ENCODE measurements at places on chromosomes 12 and 14.
A peak's percentile ranks its signal among the peaks of the same experiment; 100 is the strongest.

- DNase-seq: peak; percentile 40
Observed at GRCh38 chr14:100073576-100074430, 8.6 kb downstream of the EVL start.

GRCh38 chr12:92721130-92721529 is 18.3 kb downstream of the PLEKHG7 start:
- no peak for DNase-seq

- DNase-seq: peak; percentile 59
Observed at GRCh38 chr12:3935078-3935477, 61.9 kb upstream of the PARP11 start.

DNA sequence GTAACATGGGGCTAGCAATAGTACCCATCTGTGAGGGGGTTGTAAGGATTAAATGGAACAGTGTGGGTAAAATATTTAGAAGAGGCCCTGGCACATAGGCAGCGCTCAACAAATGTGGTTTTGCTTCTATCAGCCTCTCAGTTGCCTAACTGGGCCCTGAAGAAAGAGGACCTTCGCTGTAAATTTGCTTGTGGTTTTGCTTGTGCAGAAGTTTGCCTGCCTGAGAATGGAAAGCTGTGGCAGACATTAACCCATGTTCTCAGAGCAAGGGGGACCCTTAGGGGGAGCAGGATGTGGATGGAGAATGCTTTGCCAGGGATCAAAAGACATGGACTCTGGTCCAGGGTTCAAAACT is 160.1 kb downstream of the BRMS1L start:
- no peak for DNase-seq

DNA sequence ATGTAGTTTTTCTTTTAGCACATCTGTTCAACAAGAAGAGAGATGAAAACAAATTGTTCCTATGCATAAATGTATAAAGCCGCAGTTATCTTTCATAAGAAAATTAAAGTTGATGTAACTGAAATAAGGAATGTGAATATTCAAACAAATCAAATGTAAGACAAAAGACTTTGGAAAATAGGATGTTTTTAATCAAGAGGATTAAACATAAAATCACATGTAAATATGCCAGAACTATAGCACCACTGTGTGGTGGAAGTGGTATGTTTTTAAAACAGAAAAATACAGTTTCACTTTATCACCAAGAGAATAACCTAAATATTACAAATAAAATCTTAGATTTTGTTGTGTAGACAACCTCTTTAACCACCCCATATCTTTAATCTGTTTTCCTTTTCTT is 40.4 kb downstream of the CAPS2 start:
- peak; percentile 6 for DNase-seq

DNA sequence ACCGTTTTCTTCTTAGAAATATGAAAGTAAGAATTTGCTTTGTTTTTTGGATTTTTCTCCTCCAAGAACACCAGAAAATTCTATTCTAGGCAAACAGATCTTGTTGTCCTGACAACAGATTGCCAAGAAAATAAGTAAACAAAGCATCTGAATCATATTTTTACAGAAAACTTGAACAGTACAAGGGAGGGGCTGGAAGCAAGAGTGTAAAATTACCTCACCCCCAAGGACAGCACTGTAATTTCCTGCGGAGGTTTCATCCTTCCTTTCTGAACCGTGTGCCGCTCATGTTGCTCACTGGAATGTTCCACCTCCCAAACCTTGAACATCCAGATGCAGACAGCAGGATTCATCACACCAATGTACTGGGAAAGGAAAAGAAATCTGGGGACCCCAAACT is 5.4 kb upstream of the CAMKK2 start:
- peak; percentile 27 for DNase-seq

- peak; percentile 49 for DNase-seq
Observed at GRCh38 chr14:38867561-38868150, 235.4 kb downstream of the SEC23A start.

GRCh38 chr12:108340037-108340436 is 926 bp upstream of the CMKLR1 start:
- DNase-seq: no peak

GRCh38 chr12:90978117-90978770 is 23.3 kb upstream of the CCER1 start:
- no peak for DNase-seq

- DNase-seq: no peak
Observed at GRCh38 chr14:54686219-54686870, 119.4 kb downstream of the SAMD4A start.

DNA sequence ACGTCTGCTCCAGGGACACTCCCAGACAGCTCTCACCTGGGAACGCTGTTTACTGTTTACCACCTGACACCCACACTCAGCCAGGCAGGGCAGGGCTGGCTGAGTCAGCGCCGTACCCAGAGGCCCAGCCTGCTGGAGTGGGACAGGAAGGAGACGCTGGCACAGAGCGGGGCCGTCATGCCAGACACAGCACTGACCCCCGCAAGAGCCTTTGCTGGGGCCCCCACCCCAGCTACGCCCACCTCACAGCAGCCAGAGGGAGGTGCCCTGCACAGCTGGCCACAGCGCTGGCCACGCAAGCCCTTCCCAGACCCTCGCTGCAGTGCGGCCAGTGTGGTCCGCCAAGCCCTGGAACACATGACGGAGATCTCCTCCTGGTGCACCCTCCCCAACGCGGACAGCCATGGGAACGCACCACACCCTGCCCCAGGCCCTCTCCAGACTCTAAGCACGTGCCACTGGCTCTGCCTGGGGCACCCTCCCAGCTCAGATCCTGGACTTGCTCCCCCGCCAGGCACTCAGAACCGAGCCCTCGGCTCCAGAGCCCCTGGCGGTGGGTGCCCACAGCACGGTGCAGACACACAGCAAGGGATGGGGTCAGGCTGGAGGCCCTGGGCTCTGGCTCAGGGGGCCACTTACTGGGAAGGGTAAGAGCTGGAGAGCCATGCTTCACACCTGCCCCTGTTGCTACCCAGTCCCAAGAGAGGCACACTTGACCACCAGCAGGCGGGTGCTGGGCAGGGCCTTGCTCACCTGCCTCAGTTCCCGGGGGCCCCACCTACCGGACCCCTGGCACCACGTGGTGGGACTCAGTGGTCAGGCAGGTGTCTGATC is 5.7 kb downstream of the AHNAK2 start:
- no peak for DNase-seq
